ENCODE measurements at places on chromosomes 7 and 10. TPM values are rescaled to one million over a fixed set of nuclear protein-coding genes. Genes with fewer than 3 reads are reported as not detected.

The SGCE gene
- 23.0 TPM for total RNA-seq

The CTAGE15 gene
- 1.4 TPM for total RNA-seq

DNA sequence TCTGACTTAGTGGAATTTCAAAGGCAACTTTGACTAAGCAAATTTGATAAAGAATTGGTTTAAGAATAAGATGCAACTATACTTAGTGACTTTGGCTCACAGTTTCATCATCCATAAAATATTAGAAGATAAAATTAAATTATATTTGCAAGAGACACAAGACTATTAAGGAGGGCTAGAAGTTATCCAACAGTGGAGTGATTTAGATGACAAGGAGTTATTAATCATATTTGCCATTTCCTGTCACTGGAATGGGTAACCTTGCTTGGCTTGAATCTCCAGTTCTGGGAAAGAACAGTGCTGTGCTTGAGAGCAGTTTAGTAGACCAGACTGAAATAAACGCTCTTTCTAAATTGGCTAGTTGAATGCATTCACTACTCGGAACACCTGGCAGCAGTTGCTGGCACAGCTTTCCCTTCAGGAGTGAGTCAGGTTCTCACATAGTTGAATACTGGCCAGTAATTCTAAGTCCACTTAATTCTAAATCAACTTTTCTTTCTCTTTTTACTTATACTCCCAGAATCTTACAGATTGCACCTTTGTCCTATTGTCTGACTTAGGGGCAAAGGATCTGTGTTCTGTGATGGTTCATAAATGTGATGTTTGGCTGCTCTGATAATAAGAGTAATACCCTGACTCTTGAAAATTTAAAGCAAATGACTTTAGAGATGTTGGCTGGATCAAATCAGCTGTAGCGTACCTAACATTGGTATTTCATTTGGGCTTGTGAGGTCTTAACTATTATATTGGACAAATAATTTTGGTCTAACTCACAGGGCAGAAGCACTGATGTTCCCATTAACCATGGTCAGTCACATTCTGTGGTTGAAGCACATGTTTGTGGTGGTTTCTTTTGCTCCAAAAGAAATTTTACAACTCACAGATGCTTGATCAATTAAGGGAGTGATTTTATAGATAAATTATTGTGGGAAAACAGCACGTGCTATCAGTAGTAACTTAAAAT is 16.6 kb downstream of the STMP1 start:
- DNase-seq = peak; percentile 90

The TMEM176B gene
- total RNA-seq = not detected

DNA sequence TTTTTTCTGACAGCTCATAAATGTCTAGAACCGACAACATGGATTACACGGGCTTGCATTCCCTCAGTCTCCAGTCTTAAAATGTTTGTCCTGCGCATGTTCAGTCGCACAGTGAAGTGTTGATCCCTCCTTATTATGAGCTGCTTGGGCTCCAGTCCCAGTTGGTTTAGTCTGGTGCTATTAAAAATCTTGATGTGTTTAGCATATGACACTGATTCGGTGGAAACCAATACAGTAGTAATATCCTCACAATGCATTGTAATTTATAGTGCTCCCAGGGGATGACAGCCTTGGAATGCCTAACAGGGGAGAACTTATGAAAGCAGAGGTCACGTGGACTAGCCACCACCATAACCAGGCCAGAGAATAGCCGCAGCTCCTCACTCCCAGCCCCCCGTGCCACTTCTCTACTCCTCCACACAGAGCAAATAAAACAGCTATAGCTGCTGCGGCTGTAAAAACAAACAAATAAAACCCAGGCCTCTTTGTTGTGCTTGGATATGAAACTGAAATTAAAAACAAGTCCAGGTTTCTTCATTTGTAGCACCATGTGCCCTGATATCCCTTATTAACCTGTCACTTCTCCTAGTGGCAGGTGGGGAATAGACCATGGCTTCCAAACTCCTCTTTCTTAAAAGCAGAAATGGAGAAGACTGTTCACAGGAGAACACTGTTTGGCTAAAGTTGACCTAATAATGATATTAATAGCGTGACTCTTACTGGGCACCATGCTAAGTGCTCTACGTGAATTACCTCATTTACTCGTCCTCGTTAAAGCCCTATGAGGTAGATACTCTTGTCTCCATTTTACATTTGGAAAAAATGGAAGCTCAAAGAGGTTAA is 7.7 kb downstream of the DPCD start:
- no peak for DNase-seq

DNA sequence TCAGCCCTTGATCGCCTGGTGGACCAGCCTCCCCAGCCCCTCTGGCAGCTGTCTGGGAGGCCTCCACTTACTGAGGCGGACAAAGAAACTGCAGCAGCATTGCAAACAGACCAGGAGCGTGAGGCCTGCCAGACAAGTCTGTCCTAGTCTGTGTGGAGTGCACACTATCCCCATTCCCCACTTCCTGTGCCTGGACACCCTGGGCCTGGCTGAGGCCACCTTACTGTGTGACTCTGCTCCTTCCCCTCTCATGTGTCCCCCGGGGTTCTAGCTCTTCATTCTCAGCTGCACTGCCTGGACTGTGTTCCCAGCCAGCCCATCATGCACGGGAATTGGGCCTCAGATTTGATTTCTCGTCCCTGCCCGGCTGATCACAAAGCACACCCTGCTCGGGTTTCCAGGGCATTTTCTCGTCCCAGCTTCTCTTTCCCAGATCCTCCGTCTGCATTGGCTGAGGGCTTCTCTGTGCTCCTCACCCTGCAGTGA is 16.7 kb upstream of the C10orf90 start:
- no peak for DNase-seq

DNA sequence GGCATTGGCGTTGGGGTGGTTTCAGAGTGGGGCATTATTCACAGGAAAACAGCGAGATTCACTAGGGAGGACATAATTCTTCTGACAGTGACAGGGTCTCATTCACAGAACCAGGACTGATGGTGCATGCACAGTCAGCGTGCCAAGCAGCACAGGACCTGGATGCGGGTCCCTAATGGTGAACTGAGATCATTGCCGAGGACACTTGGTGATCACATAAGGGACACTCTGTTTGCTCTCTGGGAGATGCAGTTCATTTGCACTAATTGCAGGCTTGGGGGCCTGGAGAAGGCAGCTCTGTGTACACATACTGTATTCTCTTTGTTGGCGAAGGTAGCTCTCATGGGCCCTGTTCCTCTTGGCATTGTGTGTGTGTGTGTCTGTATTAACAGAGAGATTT is 716.1 kb downstream of the PHTF2 start:
- no peak for DNase-seq

GRCh38 chr10:12705943-12706342 is 295.6 kb downstream of the CCDC3 start:
- peak; percentile 88 for DNase-seq

DNA sequence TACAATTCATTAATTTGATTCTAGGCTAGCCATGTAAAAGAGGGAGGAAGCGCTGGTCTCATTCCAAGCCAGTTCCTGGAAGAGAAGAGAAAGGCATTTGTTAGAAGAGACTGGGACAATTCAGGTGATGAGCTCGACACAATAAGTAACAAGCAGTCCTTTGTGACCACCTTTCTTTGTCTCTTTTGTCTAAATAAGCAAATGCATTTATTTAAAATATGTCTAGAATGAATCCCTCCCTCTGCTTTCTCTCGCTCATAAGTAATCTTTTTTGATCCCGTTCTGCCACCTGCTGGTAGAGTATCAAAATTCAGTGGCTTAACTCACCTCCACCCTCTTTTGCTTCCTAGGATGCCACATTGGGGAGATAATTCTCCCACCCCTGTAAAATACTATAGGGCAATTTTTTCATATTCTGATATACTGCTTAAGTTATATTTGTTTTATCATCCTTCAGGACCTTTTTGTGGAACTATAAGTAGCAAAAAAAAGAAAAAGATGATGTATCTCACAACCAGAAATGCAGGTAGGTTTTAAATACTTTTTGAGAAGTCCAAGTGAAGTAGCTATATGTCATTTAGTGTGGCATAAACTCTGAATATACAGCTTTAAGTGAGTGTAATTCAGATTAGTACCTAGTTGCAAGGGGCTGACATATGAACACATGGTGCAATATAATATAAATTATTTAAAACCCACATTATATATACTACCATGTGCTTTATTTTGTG is 91.5 kb downstream of the GSDME start:
- peak; percentile 48 for DNase-seq

Data from bronchial epithelial cell (primary cell).